Gastrocnemius medialis (tissue), 4 donors: ENCODE measurements at places on chromosomes 7 and 10. TPM values are rescaled to one million over a fixed set of nuclear protein-coding genes. Genes with fewer than 3 reads are reported as not detected.

DNA sequence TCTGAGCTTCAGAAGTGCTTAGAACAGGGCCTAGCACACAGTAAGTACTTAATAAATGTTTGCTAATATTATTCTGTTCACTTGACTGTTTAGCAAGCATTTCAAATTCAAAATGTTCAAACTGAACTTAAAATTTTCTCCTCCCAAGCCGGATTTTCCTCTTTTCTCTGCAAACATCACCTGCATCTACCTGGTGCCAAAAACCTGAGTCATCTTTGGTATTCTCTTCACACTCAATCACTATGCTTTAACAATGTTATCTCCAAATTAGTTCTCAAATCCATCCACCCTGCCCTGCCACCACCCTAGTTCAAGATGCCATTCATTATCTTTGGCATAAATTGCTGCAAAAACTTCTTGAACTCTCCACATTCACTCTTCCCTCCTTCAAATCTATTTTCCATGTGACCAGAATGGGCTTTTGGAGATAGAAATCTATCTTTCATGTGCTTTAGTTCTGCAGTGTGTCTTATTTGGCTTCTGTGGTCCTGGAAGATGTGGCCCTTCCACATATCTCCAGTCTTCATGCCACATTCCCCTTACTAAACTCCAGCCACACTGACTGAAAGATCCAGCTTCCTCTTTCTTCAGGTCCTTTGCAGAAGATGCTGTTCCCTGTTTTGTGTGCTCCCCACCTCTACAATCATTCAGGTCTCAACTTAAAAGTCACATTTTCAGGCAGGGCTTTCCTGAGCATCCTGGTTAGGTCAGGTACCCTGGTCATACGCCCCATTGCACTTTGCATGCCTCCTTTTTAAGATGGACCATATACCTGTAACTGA is 2.0 kb downstream of the GGCT start:
- DNase-seq, result no peak

The CHAT gene
- not detected for total RNA-seq

The MOGAT3 gene
- not detected for total RNA-seq

DNA sequence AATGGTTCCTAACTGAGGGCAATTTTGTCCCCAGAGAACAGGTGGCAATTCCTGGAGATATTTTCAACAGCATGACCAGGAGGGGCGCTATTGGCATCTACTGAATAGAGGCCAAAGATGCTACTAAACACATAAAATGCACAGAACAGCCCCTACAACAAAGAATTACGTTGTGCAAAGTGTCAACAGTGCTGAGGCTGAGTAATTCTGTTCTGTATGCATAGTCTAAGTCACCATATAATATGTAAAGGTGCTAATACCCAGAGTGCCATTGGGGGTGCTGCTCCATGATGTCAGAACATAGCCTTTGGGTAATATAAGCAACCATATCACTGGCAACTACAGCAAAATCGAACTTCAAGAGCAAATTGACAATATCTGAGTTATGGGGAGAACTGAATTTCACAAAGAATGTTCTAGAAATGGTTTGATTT is 213.3 kb upstream of the PHYHIPL start:
- DNase-seq, result no peak

The TEX47 gene
- total RNA-seq, result not detected

DNA sequence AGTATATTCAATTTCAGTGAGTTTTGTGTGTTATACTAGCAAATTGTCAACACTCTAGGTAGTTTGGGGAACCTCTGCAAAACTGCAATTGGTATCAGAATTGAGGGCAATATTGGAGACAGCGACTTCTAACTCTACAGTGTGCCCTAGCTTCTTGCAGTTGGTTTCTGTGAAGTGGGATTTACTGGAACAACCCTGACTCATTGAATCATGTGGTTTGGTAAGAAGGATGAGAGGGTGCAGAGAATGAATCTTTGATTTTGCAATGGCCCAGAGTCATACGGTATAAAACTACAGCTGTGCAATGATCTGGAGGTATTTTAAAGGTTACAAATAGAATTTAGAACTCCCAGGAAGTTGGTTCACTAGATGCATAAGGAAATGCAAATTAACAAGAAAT is 129.1 kb upstream of the PPP1R3A start:
- no peak for DNase-seq

- DNase-seq, result no peak
These were observed 16.5 kb upstream of the PLAU start for GRCh38 chr10:73894245-73894971.

- DNase-seq, result no peak
These were observed 15.0 kb downstream of the MTURN start for GRCh38 chr7:30149640-30150272.

The MDH2 gene
- 236 TPM for total RNA-seq

The GNGT1 gene
- total RNA-seq, result not detected

DNA sequence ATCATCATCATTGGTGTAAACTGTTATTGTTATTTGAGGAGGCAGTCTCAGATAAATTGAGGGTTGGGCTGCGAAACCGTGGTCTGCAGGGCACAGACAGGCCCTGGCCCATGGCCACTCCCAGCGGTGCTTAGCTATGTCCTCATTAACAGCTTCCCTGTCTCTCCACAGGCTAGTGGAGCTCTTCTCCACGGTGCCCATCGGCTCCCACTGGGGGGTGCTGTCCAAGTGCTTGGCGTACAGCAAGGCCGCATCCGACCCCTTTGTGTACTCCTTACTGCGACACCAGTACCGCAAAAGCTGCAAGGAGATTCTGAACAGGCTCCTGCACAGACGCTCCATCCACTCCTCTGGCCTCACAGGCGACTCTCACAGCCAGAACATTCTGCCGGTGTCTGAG is 21.6 kb downstream of the GPR26 start:
- DNase-seq, result no peak

DNA sequence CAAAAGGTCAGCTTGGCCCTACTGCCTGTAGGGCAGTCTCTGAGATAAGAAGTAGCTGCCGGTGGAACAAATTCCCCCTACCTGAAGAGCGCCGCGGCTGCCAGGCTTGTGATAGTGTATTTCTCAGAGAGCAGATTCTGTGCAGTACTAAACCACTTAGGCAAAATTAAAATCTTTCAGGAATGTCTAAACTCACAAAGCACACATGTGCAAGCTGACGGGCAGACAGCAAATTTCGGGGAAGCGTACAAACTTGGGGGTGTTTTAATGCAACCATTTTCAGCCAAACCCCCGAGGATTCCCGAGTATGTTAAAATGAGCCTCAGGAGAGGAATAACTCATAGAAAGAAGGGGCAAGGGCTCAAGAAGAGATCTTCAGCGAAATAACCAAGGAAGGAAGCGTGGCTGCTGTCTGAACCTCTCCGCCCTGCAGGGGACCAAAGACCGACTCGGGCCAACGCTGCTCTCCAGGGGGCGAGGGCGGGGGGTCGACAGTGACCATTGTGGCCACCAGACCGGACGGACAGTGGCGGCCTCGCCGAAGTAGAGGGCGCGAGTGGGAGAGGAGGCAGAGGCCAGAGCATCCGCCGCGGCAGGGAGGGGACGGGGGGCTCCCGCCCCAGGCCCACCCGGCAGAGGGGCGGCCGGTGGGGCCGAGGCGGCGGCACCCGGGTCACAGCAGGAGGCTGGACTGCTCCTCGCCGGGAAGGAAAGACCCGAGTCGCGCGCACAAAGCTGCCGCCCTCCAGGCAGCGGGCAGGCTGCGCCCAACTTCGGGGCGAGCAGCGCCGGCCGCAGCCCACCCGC is 819 bp downstream of the HYCC1 start:
- no peak for DNase-seq

The PRPS1L1 gene
- total RNA-seq, result not detected
